Tongue (tissue), 3 donors: ENCODE measurements at places on chromosomes 3 and 15. TPM values are rescaled to one million over a fixed set of nuclear protein-coding genes. Genes with fewer than 3 reads are reported as not detected.
A peak's percentile ranks its signal among the peaks of the same experiment; 100 is the strongest.

ACKR2 gene
- total RNA-seq, result 2.2 TPM

FILIP1L gene
- total RNA-seq, result 72.0 TPM

GRCh38 chr3:152197937-152198336, 70.8 kb upstream of the MBNL1 start:
- DNase-seq, result no peak

DNA sequence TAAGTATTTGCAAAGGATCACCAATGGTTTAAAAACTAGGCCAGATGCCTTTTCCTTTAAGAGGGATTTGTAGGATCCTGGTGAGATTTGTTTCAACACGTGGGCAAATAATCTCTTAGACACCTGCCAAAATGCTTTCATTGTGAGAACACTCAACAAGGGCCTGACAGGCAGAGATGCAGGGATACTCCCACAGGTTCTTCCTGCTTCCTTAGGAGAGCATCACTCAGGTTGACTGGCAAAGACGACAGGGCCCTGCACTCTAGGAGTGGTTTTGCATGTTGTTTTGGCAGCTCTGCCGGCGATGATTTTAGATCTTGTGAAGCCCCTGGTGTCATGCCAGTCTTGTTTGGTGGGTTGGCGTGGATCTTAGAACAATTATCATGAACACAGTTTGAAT, 184.5 kb downstream of the NR1D2 start:
- DNase-seq, result peak; percentile 56

DNA sequence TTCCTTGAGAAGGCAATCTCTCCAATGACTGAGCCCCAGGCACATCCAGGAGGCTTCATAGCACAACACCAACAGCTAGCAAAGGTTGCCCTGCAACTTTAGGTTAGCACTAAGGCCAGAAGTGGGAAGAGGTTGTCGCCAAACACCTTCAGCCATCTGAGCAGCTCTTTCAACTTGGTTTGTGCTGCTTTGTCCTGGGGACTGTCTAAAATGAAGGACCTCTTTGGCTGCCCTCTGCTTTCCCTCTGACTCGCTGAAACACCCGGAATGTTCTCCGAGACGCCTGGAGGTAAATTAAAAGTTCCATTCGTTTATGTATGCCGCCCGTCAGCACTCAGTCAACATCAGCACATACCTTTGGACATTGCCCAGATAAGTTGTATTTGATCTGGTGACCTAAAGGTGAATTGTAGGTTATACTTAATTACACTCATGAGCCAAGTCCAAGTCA, 121.2 kb upstream of the NR2F2 start:
- no peak for DNase-seq

DNA sequence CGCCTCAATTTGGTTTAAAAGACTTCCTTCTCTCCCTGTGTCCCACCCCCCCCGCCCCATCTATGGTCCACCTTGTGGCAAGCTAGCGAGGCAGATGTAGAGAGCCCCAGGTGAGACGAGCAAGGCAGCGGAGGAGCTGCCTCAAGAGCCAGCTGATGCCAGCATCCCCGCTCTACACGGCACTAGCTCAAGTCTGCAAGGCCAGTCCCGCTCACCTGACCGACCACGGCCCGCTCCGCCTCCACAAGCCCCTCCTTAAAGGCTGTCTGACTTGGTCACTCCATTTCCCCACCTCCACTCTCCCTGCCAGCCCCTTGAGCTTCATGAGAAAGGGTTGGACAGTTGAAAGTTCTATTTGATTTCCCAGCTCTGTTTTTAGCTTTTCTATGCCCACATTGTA, 56.2 kb upstream of the IGF1R start:
- DNase-seq, result no peak
